Kidney tubule cell (primary cell): ENCODE measurements at places on chromosomes 12 and 14.
A peak's percentile ranks its signal among the peaks of the same experiment; 100 is the strongest.

GRCh38 chr12:47744005-47744651, 14.6 kb downstream of the RAPGEF3 start:
- DNase-seq, result peak; percentile 76

DNA sequence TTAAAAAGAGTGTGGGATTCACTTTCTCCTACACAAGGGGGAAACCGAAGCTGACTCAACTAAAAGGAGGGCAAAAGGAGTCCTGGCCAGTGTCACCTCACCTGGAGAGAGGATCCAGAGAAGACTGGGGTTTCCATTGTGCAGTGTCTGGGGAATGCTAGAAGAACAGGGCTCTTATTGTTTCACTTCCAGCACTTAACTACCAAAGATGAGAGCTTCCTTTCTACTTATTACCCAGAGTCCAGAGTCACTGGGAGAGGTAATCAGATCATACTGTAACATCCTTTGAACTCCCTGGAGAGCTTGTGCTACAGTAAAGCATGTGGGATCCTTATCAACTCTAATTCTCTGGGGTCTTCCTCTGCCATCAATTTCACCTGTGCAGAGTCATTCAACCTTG, 148.4 kb upstream of the BCL2L14 start:
- DNase-seq, result peak; percentile 30

DNA sequence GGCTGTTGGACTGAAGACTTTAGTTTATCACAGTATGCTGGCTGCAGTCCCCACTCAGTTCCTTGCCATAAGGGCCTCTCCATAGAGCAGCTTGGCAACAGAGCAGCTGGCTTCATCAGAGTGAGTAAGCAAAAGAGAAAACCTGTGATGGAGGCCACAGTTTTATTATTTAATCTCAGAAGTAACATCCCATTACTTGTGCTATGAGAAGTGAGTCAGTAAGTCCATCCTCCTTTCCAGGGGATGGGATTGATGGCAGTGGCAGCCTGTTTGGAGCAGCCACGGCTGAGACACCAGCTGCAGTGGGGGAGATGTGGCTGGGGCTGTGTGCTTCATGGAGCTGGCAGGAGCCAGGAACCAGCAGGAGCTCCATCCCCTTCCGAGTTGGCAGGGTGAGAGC, 138.5 kb upstream of the SRRM4 start:
- no peak for DNase-seq

DNA sequence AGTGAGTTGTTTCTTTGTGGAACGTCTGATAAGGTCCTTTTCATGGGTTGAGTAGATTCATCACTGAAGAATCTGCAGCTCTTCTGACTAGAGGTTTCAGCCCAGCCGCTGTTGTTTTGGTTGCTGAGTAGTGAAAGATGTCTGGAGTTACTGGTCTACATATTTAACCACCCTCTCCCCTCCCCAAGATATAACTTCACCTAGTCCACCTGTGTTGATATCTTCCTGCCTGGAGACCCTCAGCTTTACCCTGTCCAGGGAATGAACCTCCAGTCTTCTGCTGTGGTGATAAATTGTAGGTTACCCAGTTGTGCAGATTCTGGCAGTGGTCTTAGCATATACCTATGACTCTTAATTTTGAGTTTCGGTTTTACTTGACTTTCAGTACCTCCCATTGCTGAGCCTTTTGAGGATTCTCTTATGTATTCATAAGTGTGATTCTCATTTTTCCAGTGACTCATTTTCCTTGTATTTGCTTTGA, 62.9 kb downstream of the CCDC91 start:
- no peak for DNase-seq

DNA sequence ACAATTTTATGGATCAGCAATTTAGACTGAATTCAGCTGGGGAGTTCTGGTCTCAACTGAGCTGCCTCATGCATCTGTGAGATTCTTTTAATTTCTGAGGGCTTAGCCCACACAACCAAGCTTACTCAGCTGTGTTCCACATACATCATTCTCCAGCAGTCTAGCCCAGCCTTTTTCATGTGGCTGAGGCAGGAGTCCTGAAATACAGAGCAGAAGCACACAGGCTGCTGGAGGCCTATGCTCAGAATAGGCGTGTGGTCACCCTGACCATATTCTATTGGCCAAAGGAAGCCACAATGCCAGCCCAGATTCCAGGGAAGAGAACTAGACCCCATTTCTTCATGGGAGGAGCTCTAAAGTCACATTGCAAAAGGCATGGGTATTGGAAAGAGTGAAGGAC, 72.3 kb upstream of the DHRS4 start:
- peak; percentile 68 for DNase-seq

- DNase-seq, result peak; percentile 73
Observed at GRCh38 chr14:40312296-40312695, 880.1 kb upstream of the FBXO33 start.

DNA sequence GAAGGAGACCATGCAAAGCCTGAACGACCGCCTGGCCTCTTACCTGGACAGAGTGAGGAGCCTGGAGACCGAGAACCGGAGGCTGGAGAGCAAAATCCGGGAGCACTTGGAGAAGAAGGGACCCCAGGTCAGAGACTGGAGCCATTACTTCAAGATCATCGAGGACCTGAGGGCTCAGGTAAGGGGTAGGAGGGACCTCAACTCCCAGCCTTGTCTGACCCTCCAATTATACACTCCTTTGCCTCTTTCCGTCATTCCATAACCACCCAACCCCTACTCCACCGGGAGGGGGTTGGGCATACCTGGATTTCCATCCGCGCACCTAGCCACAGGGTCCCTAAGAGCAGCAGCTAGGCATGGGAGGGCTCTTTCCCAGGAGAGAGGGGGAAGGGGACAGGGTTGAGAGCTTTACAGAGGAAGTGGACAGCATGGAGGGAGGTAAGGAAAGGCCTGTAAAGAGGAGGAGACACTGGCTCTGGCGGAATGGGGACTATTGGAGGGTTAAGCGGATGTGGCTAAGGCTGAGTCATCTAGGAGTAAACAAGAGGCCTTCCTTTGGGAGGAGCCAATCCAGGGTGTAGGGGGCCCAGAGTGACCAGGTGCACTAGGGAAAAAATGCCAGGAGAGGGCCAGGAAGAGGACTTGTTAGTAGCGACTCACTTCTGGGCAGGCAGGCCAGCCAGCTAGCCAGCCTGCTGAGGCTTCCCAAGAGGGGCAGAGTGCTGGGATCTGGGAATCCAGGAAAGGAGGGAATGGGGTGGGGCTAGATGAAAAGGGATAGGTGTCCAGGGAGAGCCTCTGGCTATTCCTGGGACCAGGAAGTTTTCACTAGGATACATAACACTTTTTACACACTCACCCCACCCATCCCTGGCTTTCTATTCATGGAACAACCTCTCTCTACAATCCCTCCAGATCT, 754 bp downstream of the KRT18 start:
- peak; percentile 98 for DNase-seq

DNA sequence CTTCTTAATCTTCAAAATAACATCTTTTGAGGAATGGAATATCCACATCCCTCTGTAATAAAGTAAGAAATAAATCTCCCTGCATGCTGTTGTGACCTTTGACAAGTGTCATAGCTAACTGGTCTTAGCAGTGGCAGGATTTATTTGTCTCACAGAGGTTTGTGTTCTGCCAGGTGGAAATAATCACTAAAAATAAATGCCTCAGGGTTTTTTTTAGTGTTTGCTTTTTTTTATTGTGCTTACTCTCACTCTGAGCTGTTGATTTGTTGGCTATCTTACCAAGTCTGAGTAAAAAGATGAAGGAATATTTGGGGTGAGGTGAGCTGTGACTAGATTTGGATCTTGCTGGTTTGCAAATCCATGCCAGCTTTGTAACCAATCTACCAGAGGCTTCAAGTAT, 285.4 kb downstream of the ALG10B start:
- DNase-seq, result no peak

DNA sequence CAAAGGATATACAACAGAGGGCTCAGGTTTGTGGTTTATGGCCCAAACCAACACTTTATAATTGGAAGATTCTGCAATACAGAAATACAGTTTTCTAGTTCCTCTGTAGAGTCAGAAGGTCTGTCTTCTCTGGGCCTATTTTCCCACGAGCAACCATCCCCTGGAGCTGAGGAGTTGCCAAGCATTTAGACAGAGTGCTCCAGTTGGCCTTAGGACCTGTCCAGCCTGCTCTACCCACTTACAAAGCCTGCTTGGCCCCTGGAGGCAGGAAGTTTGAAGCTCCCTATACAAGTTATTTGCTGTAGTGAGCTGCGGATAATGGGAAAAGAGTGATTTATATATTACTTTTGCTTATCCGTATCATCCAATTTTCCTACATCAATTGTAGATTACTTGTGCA, 60.8 kb upstream of the HSPB8 start:
- no peak for DNase-seq

DNA sequence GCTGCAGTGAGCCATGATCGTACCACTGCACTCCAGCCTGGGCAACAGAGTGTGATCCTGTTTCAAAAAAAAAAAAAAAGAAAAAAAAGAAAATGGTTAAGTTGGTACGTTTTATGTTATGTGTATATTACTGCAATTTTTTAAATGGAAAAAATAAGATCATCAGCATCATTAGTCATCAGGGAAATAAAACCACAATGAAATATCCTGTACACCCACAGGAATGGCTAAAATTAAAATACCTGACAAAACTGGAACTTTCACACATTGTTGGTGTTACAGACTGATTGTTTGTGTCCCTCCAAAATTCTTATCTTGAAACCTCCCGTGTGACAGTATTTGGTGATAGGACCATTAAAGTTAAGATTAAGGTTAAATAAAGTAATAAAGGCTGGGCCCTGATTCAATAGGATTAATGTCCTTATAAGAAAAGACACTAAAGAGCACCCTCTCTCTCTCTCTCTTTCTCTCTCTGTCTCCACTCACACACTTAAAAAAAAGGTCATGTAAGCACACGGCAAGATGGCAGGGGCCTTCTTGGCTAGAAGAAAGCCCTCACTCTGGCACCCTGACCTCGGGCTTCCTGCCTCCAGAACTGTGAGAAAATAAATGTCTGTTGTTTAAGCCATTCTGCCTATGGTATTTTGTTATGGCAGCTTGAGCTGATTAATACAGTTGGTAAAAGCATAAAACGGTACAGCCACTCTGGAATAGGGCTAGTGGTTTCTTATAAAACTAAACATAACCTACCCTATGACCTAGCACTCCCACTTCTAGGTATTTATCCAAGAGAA, 48.3 kb upstream of the ZFP36L1 start:
- no peak for DNase-seq

GRCh38 chr12:16587110-16587453, 18.9 kb downstream of the LMO3 start:
- DNase-seq, result no peak

DNA sequence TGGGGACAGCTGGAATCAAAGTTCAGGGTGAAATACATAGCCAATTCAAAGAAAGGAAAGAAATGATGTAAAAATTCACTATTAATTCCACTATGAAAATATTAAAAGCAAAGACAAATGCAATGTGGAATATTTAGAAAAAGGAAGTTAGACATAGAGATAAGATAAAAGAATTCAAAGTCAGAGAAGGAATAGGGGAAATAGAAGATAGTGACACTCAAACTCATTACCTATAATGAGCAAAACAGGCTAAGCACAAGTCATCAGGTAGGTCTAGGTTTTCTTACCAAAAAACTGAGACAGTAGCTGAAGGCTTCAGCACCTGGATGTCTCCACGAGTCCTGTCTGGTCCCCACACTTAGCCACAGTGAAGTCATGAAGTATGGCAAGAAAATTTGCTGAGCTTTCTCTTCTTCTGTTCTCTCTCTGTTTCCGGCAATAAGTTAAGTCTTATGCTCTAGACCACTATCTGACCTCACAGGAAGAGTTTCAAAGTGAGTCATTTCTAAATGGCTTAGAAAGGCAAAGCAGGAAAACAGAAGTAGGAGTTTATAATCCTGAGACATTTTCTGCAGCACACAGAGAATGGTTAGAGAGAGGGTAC, at the start of gene C3AR1:
C3AR1 (minus strand) TSS at position 369 of the 604 bp plus-strand sequence. CDS start 6,174 bp downstream, outside the sequence.
- peak; percentile 64 for DNase-seq

DNA sequence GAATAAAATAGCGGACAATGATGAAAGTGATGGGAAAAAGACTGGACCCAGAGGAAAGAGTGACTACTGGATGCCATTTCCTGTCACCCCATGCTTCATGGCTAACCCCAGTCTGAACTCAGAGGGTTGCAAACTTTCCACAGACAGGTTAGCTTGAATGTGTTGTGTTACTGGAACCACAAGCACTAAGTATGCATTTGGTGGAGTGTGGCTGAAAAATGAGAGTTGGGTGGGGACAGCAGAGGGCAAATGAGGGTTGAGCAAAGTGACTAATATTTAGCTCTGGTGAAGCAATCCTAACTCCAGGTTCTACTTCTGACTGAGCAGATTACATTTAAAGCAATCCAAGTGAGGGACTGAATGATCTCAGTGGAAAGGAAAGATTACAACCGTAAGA, 1.6 kb downstream of the SLC16A7 start:
- peak; percentile 84 for DNase-seq

DNA sequence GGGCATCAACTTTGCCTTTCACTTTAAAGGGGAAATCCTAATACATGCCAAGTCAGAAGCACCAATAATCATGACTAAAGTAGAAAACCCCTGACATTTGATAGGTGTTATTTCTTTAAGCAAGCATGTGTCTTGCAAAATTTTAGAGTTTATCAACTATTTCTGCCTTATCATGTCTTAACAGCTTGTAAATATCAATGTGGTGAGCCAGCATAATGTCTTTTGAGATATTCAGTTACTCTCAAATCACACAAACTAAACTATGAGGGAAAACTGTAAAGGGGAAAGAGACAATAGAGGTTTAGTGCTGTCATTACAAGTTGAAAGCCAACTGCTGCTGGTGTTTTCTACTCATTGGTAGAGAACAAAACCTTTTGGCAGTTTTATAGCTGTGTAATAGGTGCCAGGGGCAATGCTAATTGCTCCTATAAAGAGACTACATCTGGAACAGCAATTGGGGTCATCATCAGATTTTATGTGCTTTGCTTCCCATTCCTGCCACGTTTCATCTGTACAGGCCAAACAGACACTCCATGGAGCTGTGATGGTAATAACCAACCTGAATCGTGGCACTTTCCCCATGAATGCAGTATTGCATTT, 1027.4 kb downstream of the FSCB start:
- DNase-seq, result no peak

DNA sequence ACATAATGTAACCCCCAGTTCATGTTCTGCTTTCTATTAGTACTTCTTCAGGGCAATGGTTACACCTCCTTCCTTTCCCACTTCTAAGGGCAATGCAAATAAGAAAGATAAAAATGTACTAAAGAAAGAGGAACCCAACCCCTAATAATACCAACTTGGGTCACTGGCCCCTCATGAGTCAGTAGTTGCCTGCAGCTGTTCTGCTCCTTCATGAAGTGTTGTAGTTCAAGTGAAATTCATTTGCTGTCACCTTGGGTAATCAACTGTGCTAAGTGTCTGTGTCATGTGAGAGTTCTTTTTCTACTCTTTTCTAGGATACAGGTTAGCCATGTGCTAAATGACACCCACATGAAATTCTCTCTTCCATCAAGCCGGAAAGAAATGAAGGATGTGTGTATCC, 91.8 kb downstream of the PLXNC1 start:
- no peak for DNase-seq

- DNase-seq, result no peak
Observed at GRCh38 chr12:32567296-32567674, 111.8 kb upstream of the DNM1L start.

DNA sequence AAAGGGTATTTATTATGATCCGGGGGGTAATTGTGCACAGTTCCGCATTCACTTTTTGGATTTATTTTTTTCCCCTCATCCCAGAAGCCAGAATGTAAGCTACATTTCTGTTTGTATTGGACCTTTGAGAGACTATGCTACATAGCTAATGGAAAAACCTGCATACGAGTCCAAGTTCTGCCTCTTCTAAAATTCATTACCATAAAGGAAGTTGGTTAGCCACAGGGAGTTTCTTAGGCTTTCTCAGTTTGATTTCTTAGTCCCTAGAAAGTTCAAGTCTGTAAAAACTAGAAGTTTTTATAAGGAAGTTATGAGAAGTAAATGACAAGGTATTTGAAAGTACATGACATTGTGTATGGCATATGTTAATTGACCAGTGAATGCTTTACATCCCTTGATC, 138.7 kb downstream of the PDE3A start:
- DNase-seq, result no peak
